ENCODE measurements at places on chromosomes 2 and 18.

DNA sequence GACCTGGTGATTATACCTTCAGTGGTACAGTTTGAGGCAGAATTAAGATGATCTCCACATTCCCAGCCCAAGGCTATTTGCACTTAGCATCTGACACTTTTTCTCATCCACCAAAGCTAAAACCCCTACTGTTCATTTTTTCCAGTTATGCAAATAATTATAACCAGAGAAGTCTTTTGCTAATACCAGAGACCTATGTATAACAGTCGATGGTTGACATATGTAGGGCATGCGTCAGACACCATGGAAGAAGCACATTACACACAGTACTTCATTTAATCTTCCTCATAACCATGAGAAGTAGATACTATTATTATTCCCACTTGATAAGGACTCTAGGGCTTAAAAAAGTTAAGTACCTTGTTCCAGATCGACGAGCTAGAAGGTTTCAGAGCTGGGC lies 36.5 kb downstream of the AP1S3 start:
- DNase-seq: peak; percentile 27

DNA sequence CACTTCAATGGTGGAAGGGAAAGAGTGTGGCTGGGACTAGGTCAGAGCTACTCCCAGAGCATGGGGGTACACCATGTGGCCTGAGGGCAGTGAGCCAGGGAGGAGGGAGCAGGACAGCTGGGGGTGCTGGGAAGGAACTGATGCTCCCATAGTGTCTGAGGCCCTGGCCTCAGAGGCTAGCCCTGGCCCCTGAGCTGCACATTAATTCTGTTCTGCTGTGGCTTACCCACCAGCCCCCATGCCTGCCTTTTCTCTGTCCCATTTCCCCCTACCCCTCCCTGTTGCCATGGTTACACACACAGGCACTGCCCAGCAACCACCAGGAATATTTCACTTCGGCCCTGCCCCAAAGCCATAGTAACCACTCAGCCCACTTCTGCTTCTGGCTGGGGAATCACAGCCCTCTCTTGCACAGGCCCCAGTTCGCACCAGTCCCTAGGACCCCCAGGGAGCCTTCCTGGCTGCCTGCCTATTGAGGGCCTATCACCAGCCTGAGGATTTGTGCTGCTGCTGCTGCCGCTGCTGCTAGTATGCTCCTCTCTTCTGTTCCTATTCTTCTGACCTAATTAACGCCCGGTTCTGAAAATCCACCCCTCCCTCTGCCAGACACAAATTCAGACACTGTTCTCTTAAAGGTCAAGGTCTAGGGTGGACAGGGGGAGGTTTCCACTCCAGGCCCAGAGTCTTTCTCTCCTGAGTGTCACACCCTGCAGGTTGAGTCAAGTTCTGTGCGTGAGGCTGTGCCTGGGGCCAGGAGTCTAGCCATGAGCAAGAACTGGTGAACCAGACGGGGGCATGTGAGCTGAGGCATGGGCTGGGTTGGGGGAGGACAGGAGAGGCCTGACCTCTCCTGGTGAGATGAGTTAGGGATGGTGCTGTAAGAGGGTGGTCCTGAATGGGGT lies 87.1 kb upstream of the MCFD2 start:
- DNase-seq: peak; percentile 37

GRCh38 chr2:122096761-122097160 lies 341.3 kb downstream of the TSN start:
- DNase-seq: no peak

DNA sequence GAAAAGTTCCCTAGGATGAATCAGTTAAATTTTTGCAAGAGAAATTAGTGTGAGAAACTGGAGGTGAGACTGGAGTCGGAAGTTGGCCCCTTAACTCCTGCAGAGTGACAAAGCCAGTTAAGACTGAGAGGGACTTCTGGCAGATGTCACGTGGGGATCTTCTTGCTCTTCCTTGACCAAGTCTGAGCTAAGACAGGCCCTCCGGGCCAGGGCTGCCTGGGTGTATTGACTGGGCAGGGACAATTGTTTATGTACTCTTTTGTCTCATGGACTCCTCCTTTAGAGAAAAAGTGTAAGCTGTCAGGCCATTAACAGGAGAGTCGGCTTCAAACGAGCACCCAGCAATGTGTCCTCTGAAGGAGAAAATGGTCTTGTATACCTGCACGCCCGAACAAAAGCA lies 48.6 kb upstream of the RALBP1 start:
- DNase-seq: no peak

GRCh38 chr2:149629026-149629425 lies 41.5 kb upstream of the MMADHC start:
- no peak for DNase-seq

GRCh38 chr18:59008302-59008974 lies 131.2 kb upstream of the SEC11C start:
- DNase-seq: peak; percentile 76

- DNase-seq: no peak
These were observed 11.9 kb downstream of the PIK3C3 start for GRCh38 chr18:41966943-41967342.

DNA sequence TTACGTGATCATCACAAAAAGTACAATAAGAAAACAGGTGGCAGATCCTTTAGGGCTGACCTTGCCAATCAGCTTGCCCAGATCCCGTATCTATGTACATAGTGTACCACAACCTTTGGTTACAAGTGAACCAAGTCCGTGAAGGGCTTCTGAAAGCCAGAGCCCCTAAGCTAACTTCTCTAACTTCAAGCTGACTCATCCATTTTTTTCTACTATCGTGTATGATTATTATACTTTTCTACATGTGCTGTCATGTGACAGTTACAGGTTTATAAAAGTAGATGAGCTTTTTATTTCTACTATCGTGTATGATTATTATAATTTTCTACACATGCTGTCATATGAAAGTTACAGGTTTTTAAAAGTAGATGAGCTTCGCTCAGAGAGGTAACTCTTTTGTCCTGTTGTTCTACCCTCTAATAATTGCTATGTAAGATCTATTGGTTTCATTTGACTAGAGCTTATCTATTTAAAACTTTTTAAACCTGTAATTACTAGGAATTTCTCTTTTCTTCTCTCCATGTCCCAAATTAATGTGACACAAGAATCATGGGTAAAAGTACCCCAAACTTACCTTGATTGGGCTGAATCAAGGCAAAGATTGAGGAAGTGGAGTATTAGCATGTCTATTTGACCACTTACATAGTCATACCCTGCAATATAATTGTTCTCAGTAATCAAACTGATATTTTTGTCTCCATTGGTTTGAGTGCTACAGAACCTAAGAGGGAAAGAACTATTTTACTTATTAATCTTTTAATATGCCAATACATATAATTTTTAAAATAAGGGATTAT lies 29.4 kb upstream of the DNAH7 start:
- DNase-seq: no peak

DNA sequence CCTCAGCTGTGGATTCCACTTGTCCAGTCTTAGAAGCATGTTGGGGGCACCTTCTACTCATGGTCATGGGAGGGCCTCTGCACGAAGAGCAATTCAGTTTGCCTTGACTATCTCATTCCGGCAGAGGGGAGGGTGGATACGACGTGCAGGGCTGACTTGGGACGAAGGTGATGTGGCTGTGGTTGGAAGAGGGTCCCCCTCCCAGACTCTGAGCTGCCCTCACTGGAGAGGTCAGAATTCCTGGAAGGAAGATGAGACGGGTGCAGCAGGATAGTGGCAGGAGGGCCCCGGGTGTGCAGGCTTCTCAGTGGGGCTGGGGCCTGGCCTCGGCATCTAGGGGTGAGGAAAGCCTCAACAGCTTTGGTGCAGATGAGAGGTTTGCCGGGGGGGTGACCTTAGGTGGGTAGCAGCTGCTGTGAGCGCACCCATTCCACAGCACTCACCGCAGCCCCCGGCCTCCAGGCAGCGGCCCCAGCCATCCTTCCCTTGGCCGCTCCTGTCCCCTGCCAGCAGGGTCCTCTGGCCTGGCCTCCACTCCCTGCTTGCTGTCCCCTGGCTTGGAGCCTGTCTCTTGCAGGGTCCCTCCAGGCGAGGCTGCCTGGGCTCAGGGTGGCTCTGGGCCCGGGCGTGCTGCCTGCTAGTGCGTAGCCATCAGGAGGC lies 3.2 kb downstream of the RNPEPL1 start:
- DNase-seq: no peak

DNA sequence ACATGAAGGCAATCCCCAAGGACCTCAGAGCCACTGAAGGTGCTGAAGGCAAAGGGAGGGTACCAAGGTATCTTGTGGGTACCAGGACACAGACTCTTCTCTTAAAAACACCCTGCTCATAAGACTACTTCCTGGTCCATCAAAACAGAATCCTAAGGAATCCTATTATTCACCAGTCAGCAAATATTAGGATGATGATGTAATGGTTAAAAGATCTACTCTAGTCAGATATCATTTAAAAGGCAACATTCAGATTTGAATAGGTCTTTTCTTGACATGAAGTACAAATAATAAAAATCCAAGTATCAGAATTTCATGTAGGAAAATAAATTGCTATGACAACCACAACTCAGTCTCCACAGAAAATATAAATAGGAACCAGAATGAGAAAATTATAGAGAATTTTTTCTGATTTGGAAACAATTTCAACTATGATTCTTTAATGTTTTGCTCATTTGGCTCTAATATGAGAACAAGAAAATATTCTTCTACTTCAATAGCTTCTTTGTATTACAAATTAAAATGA lies 77.8 kb upstream of the ZNF397 start:
- DNase-seq: no peak

DNA sequence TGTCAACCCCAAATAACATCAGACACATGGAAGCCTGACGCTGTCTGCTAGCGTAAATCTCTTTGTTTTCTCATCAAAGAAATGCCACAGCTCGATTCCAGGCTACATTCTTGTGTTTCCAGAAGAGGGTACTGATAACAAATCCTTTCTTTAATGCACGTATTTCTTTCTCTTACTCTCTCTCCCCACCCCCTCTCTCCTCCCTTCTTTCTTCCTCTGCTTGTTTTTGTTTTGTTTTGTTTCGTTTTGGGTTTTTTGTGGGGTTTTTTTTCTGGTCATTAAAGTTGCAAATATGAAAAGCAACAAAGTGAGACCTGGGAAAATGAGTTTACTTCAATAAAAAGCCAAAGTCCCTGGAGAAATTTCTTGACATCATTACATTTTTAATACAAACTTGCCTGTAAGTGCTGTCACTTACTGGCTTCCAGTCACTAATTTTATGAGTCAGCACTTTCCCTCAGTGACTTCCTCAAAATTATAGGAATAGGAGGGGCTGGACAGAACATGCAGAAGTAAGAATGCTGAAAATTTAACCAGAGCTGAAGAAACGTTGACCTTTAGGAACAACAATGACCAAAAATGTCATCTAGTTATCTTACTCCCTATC lies 106.7 kb upstream of the NABP1 start:
- DNase-seq: peak; percentile 72

- no peak for DNase-seq
These were observed 82.6 kb downstream of the MTA3 start for GRCh38 chr2:42651057-42651456.

- DNase-seq: peak; percentile 35
These were observed 23.7 kb upstream of the CD28 start for GRCh38 chr2:203682688-203683130.

GRCh38 chr2:61426267-61426897 lies 44.5 kb downstream of the USP34 start:
- peak; percentile 10 for DNase-seq

DNA sequence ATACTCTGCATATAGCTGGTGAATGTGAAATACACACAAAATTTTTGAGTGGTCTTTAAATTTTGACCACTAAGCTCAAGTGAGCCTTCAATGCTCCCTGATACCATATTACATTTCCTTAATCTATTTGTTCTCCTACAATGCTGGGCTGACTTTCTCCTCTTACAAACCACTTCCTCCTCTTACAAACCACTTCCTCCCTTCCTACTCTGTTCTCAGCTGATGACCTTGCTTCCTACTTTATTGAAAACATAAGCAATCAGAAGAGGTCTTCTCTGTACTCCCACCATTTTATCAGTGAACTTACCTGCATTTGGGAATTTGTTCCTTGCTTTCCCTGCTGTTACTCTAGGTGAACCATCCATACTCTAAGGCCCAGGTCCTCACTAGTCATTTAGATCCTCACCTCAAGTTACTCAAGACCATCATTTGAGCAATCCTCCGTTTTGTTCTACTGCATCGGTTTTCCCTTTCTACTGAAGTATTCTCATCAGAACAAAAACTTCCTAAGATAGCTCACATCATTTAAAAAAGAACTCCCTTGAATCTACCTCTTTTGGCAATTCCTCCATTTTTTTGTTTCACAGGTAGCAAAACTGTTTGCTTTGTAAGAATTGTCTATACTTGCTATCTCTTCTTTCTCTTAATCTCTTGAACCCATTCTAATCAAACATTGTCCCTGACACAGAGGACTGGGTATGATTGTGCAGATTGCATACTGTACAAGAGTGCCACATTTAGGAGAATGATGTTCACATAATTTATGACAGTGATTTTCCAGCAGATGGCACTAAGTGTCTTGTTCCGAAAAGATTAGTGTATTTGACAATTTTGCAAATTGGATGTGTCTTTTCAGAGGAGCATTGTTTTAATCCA lies 96.5 kb downstream of the EPB41L5 start:
- DNase-seq: peak; percentile 33

- DNase-seq: no peak
These were observed 202.1 kb upstream of the HS6ST1 start for GRCh38 chr2:128520791-128521190.

DNA sequence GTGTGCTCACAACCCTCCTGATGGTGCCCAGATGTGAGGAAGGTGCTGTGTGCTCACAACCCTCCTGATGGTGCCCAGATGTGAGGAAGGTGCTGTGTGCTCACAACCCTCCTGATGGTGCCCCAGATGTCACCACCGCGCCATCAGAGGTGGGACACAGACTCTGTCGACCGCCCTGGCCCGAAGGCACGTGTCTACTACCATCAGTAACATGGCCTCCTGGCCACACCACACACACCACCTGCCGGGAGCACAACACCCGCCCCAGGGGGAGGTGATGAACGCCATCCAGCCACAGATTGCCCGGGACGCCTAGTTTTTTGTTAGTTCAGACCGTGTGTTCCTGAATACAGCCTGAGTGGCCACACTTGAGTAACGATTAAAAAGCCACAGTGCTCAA lies 24.5 kb downstream of the HDAC4 start:
- no peak for DNase-seq

- DNase-seq: no peak
These were observed 417.1 kb downstream of the SOCS6 start for GRCh38 chr18:70705831-70706416.

GRCh38 chr2:129318581-129319421 lies 660.7 kb upstream of the RAB6C start:
- no peak for DNase-seq

Data from fibroblast of skin of abdomen (primary cell).